ENCODE measurements at places on chromosomes 11 and 22. TPM values are rescaled to one million over a fixed set of nuclear protein-coding genes. Genes with fewer than 3 reads are reported as not detected.

PRDX5 gene
- total RNA-seq: 484 TPM

MFNG gene
- total RNA-seq: 2.2 TPM

APOBEC3F gene
- total RNA-seq: 2.3 TPM

DLG2 gene
- 0.20 TPM for total RNA-seq

CCDC88B gene
- total RNA-seq: 13.5 TPM

DGAT2 gene
- 1.7 TPM for total RNA-seq

KCNJ11 gene
- total RNA-seq: 0.90 TPM

SYT12 gene
- 13.3 TPM for total RNA-seq
